ENCODE measurements at places on chromosomes 11 and 22.

DNA sequence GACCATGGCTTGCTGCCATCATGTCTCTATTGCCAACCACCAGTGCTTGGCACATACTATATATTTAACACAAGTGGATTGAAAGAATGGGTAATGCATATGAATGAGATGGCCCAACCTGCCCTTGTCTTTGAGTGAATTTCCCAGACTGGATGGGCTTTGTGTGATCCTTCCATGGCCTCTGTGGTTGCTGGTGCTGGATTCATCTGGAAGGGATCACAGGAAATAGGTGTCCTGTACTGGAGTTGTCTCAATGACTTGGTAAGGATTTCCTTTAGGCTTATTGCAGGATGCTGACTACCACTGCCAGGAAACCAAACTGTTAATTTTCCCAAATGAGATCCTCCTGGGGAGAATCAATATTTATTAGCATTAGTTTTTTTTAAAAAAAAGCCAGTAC, 328.6 kb downstream of the TMEM135 start:
- no peak for DNase-seq

DNA sequence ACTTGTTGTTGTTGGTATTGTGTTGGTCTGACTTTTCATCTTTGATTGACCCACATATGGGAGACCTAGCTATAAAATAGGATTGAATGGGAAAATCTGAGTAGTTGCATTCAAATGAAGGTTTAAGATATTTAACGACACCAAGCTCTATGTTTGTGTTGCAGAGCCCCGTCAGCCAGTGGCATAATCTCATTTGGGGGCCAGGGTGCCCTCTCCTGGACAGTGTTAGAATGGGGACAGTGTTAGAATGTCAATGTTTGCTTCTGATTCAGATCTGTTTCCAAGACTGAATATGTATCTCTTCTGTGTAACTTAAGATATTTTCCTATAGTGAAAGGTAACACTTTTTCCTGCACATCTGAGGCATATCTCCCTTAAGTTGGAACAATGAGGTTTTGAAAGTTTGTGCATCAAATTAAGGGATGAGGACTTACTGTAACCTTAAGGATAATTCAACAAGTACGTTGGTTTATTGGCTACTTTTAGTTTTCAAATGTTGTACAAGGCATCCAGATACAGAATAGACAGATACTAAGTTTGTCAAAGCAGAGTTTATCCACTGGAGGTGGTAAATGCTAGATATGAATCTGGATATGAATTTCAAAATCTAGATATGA, 5.3 kb upstream of the OR52M1 start:
- peak; percentile 41 for DNase-seq

- peak; percentile 85 for DNase-seq
Observed at GRCh38 chr11:95764267-95764898, 25.2 kb downstream of the FAM76B start.

DNA sequence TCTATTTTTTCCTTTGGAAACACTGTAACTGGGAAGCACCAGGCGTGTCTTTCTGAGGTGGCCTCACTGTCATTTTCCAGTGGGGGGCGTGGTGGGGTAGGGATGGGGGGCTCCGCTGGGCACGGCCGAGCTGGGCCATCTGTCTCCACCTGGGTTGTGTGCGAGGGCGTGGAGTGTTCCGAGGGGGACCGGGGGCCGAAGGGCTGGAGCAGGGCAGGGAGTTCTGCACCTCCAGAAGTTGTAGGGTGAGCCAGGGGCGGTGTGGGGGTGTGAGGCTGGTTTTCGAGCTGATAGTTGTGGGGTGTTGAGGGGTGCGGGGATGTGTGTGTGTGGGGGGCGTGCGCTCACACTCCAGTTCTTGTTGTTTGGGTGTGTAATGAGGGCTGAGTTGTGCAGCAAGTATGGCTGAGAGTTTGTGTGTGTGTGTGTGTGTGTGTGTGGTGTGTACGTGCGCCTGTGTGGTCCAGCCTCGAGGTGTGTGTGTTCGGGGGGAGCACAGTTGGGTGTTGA, 10.8 kb downstream of the YPEL4 start:
- DNase-seq = peak; percentile 62

GRCh38 chr11:72782081-72782920, 11.5 kb downstream of the STARD10 start:
- peak; percentile 45 for DNase-seq

DNA sequence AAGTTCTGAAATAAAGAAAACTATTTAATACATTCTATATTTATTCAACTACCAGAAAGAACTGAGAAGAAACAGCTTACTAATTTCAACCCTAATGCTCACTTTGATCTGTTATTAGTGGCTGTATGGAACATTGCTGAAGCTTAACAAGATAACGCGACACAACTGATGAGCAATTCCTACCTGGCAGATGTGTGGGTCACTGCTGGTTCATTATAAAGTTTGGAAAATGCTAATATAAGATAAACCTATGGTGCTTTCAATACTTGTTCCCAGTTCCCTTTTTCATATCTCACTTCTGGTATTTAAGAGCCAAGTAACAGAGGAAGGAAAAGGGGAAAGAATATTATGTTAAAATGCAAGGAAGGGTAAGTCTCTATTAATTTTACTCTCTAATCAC, 10.5 kb downstream of the CTSC start:
- no peak for DNase-seq

DNA sequence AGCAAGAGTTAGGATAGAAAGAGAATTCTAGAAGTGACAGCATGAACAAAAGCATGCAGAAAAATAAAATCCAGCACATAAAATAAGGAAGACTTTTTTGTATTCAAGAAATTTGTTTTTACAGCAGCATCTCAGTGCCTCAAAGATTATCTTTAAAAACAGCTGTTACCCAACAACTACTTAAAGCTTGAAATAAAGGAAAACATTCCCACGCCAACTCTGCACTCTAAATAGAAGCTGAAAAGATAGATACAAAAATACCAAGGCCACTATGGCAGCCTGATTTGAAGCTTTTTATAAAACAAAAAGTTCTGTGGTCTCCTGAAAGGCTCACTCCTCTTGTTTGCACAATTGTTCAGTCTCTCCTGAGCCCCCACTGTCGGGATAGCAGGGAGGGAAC, 83.6 kb upstream of the LRRC55 start:
- no peak for DNase-seq

DNA sequence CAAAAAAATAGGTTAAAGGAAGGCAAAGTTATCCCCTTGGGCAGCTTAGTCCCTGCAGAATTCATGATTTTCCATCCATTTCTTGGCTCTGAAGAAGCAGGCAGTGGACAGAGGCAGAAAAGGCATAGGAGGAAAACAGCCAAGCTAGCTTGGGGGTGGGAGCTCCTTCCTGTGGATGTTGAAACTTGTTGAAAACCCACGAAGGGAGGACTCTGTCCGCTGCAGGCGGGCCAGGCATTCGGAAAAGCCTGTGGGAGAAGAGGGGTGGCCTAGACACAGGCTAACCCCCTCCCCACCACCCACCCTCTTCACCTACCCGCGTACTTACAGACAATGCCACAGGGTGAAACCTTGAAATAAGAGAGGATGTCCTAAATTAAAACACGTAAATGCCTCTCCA, 72.1 kb downstream of the C22orf31 start:
- no peak for DNase-seq

DNA sequence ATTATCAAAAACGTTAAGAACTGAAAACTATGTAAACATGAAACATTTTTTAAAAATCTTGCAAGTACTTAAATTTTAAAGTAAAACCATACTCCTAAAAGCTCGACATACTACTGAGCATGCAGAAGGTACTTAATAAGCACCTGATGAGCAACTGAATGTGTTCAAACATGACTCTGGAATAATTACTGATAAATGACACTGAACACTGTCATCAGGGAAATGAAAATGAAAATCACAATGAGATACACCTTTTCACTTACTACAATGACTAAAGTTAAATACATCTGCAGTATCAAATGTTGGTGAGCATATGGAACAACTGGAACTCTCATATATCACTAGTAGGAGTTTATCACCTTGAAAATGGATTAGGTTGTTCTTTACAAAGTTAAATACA, 65.2 kb downstream of the PICALM start:
- no peak for DNase-seq

GRCh38 chr22:29022101-29022817, 39.4 kb downstream of the C22orf31 start:
- DNase-seq = no peak

DNA sequence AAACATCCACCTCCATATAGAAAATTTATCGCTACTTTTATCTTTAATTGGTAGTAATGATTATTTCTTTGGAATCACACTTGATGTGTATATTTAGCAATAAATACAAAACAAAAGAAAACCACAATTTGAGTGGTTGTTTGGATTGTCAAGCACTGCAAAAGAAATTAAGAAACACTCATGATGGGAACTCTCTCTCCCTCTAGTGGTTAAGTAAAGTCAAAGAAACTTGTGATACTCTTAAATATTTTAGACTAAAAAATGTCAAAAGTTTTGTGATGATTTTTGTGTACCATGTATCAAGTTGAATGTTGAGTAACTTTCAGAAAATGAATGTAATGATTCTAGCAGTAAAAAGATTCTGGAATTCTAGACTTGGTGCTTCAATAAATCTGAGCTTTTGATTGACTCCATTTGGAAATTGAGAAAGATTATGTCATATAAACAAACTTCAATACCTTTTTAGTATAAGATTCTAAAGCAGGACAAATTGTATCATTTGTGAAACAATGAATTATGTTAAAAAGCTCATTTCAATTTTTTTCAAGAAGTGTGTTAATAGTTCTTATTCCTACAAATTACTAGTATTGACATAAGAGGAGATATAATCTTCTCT, 20.8 kb downstream of the MUC15 start:
- no peak for DNase-seq

GRCh38 chr11:12600829-12601228, 73.4 kb upstream of the TEAD1 start:
- no peak for DNase-seq

GRCh38 chr11:74570266-74571061, 21.9 kb upstream of the POLD3 start:
- DNase-seq = peak; percentile 69

GRCh38 chr11:111963931-111964340, 26.8 kb downstream of the DIXDC1 start:
- DNase-seq = no peak

DNA sequence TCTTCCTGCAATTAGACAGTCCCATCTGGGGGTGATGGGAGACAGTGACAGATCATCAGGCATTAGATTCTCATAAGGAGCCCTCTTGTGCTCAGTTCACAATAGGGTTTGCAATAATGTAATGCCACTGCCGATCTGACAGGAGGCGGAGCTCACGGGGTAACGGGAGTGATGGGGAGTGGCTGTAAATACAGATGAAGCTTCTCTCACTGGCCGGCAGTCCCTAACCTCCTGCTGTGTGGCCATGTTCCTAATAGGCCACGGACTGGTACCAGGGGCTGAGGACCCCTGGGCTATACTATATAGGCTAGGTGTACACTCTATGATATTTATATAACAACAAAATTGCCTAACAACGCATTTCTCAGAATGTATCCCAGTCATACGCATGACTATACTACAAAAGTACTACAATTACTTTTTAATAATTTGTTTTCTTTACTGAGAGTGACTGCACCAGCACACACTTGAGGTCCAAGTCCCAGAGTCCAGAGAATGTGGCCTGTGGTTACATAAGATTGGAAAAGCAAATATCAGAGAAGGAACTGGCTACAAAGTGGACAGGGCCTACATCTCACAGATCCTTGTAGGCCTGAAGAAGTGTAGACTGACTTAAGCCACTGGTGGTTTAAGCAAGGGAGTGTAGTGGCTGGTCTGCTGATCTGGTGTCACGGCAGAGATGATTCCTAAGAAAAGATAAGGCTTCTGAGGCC, 200.0 kb downstream of the LARGE1 start:
- DNase-seq = no peak

- DNase-seq = no peak
Observed at GRCh38 chr11:85705800-85706199, 19.8 kb upstream of the CCDC89 start.

- DNase-seq = peak; percentile 74
Observed at GRCh38 chr11:9664276-9665171, 647 bp downstream of the SWAP70 start.

DNA sequence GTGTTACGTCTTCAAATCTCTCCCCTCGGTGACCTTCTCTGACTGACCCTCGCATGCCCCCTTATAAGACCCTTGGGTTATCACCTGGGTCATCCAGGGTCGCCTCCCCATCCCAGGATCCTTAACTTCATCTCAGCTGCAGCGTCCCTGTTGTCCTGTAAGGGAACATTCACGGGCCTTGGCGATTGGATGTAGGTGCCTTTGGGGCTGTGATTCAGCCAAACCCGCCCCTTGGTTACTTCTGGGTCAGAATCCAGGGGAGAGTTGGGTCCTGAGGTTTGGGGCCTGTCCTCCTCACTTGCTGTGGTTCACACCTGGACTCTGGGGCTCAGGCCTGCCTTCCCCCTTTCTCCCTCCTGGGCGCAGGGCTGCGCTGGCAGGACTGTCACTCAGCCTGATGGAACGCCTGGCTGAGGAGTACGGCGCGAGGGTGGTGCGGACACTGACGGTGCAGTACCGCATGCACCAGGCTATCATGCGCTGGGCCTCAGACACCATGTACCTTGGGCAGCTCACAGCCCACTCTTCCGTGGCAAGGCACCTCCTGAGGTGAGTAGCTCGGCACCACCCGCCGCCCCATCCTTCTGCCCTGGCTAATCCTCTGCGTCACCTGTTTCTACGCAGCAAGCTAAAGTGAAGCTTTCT, 29.4 kb downstream of the IGHMBP2 start:
- DNase-seq = no peak

GRCh38 chr11:12854297-12854661, 154.8 kb upstream of the RASSF10 start:
- no peak for DNase-seq

DNA sequence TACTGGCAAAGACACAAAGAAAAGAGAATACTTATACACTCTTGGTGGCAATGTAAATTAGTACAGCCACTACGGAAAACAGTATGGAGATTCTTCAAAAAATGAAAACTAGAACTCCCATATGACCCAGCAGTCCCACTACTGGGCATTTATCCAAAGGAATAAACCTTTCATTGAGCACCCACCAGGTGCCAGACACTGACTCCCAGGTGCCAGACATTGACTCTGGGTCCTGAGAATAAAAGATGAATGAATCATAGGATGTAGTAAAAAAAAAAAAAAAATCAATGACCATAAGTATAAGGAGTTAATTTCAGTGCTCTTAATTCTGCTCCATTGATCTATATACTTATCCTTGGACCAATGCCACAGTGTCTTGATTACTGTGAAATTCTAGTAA, 28.2 kb downstream of the HEPHL1 start:
- DNase-seq = no peak

DNA sequence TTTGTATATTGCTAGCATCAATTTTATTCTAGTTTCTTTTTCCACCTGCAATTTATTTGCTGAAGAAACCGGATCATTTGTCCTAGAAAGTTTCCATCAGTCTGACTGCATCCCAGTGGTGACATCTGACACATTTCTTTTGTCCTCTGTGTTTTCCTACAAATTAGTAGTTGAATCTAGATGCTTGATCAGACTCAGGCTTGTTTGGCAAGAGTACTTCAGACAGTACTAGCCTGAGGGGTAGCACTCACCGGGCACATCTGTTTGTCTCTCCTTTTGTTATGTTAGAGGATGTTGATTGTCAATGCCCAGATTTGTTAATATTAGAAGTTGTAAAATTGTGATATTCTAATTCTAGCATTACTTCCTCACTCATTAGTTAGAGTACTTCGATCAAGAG, 204.8 kb downstream of the SWAP70 start:
- DNase-seq = no peak

- DNase-seq = no peak
Observed at GRCh38 chr11:100684101-100685065, 2.7 kb upstream of the ARHGAP42 start.

Measured in eye (tissue), 1 donor.